ENCODE measurements at places on chromosomes 16 and 17. TPM values are rescaled to one million over a fixed set of nuclear protein-coding genes. Genes with fewer than 3 reads are reported as not detected.

DNA sequence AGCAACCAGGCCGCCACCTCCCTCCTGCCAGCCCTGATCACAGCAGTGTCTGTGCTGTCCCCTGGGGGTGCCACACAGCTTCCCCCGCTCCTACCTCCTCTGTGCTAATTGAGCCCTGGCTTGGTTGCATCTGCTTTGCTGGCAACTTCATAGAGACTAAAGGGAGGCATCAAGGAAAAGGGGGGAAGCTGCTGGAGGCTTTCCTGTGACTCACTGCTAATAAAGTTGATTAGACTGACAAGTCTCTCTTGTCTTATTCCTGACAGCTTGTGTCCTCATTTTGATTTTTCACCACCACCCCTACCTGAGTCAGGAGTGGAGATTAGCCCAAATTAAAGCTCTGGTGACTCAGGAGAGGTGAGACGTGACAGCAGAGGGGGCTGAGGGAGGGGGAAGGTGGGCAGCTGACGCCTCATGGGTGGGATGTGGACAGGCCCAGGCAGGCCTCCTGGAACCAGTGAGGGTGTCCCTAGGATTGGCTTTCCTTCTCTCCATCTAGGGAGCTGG lies 310.0 kb downstream of the CBLN1 start:
- DNase-seq, result no peak

DNA sequence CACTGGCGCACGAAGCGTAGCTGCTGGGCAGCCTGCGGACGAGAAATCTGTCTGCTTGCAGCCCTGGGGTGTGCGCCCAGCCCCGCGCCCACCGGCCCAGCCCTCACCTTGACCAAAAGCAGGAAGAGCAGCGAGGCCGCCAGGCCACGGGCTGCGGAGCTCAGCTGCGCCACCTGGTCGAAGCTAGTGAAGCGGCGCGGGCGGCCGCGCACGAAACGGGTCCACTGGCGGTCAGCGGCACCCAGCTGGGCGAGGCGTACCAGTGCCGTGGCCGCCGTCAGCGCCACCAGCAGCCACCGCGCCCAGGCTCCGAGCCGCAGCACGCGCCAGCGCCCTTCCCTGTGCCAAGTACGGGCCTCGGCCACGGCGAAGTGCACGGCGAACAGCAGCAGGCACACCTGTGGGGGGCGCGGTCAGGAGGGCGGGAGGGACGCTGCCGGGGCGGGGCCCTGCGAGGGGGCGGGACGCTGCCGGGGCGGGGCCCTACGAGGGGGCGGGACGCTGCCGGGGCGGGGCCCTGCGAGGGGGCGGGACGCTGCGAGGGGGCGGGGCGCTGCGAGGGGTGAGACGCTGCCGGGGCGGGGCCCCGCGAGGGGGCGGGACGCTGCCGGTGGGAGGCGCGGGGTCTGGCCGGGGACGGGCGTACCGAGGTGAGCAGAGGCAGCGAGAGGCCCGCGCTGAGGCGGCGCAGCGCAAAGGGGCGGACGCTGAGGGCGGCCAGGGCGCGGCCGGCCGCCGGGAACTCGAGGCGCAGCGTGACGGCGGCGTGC lies 43.2 kb downstream of the TSC2 start:
- DNase-seq, result peak; percentile 95

- DNase-seq, result no peak
Observed at GRCh38 chr16:75354170-75354569, 79.1 kb downstream of the CFDP1 start.

Gene KCNJ18
- not detected for total RNA-seq

DNA sequence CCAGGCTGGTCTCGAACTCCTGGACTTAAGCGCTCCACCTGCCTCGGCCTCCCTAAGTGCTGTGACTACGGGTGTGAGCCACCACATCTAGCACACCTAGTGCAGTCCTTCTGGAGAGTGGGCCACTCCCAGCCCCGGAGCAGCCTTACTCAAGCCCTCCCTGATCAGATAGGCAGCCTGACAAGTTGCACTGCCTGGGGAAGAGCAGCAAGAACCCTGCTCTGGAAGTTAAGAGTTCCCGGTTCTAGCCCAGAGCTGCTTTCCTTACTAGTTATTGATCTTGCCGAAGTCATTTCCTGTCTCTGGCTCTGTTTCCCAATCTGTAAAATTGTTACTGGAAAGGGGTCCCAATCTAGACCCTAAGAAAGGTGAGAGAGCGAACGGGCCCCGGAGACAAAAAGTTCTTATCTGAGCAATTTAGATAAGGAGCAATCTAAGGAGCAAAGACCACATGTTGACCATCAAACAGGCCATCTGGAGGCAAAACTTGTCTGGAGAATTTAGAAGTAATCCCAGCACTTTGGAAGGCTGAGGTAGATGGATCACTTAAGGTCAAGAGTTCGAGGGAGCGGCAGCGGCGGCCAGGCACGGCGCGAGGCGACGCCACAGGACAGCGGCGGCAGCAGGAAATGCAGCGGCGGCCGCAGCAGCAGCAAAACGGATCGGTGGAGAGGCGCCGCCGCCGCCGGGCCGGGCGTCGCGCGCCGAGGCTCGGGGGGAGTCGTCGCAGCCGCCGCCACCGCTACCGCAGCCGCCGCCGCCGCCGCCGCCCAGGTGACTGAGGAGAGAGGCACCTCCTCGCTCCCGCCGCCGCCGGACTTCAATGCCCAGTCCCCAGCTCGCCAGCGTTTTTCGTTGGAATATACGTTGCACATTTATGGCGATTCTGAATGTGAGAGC lies 4.3 kb upstream of the NAGLU start:
- peak; percentile 81 for DNase-seq

DNA sequence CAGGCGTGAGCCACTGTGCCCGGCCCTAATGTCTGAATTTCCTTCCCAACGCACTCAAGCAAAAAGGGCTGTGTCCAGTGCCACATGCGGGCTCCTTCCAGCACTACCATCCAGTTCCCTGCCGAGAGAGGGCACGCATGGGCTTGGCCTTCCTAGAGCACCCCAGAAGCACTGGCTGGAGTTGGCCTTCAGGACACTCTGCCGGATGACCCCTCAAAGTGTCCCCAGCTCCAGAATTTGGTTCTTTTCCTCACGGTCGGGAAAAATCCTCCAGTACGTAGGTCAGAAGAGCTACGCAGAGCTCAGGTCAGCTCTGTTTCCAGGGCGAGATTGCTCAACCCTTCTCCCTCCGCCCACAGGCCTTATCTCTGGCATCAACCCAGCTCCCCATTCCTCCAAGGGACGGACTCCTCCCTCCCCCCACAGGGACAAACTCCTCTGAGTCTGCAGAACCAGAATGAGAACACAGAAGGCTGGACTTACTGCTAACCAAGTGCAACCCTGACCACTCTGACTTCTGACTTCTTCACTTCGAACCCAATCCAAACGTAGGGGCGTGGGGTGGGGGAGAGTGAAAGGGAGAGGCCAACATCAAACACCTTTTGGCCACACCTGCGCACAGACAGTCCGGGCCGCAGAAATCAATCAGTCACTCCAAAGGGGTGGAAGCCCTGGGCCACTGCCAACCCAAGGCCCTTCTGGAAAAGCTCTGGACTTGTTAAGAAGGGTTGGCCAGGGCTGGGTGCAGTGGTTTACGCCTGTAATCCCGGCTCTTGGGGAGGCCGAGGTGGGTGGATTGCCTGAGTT lies 3.6 kb downstream of the CDC42EP4 start:
- peak; percentile 92 for DNase-seq

GRCh38 chr16:12903407-12904328 lies 2.3 kb downstream of the SHISA9 start:
- no peak for DNase-seq

- DNase-seq, result no peak
Observed at GRCh38 chr17:50130559-50131305, 772 bp upstream of the SAMD14 start.

DNA sequence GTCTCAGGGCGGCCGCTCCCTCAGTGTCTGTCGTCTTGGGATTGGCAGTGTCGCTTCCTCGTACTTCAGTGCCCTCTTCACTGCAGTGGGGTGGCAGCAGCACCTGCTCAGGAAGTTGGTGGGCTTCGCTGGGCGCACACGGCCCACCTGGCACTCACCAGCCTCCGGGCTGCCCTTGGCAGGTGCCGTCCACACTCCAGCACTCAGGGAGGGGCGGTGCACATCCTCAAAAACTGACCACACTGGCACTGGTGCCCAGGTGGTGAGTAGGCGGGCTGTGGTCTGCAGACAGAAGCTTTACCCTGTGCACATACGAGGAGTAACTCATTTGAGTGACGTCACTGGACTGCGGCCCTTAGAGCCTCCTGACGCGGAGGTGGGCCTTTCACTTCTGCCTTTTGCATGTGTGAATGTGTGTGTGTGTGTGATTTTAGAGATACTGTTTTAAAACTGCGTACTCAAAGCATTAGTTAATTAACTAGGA lies 94.6 kb downstream of the BANP start:
- no peak for DNase-seq

DNA sequence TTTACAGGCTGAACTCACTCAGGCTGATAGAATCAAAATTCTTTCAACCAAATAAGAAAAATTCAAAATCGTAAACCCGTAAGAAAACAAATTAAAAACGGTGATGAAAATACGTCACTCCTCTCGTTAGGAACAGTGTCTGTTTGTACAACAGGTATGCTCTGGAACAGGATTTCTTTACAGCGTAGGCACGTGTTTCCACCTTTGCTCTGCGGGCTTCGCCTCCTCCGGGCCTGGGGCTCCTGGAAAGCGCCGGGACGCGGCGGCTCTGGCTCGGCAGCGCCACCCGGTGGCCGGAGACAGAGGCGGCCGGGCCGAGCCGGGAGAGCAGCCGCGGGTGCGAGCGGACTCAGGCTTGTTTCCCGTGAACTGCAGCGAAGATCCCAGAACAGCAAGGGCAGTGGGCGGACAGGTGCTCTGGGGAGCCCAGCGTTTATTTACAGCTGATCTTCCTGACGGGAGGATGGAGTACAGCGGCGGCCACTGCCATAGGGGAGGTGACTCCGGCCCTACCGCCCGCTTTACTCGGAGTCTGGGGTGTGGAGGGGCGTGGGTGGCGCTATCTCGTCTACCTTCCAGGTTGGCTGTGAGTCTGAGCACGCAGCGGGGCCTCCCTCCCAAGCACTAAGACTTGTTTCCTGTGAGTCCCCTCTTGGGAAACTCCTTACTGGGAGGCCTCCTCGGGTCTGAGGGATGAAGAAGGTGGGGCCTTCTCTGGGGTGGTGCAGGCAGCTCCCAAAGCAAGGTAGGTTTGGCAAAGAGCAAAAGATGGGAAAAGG lies 40.5 kb upstream of the ATP2A3 start:
- peak; percentile 94 for DNase-seq

Gene SEPTIN12
- not detected for total RNA-seq

DNA sequence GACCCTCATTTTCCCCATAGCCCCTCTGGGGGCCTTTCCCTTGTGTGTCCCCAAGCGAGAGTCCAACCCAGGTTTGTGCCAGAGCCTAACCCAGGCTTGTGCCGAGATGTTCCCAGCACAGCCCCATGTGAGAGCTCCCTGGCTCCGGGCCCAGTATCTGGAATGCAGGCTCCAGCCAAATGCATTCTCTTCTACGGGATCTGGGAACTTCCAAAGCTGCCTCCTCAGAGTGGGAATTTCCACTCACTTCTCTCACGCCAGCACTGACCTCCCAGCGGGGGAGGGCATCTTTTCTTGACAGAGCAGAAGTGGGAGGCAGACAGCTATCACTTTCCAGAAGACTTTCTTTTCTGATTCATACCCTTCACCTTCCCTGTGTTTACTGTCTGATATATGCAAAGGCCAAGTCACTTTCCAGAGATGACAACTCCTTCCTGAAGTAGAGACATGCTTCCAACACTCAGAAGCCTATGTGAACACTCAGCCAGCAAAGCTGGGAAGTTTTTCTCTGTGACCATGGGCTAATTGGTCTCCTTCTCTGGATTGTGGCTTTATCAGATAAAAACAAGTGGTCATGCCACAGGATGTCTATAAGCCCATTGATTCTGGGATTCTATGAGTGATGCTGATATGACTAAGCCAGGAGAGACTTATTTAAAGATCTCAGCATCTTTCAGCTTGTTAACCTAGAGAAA lies 2.5 kb upstream of the CCL2 start:
- DNase-seq, result peak; percentile 92

- no peak for DNase-seq
Observed at GRCh38 chr17:14209215-14209614, 27.4 kb downstream of the CDRT15 start.

Data from upper lobe of left lung (tissue), 6 donors.